ENCODE measurements at places on chromosomes 7 and 10. TPM values are rescaled to one million over a fixed set of nuclear protein-coding genes. Genes with fewer than 3 reads are reported as not detected.

DNA sequence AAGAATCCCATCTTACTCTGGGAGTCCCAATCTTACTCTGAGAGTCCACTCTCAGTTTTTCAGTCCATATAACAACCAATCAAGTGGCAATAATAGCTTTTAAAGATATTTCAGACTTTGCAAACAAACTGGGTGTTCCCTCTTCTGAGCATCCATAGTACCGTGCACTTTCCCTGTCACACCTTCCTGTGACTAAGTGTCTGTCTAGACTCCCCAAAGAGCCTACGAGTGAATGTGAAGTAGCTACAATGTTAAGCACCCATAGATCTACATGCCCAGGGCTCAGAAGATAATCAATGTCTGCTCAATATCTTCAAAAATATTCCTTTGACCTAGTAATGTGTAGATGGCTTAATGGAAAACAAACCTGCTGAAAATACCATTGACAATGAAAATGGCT is 95.6 kb upstream of the ASAH2 start:
- no peak for DNase-seq

The DYNC1I1 gene
- total RNA-seq: not detected

The AKR1C4 gene
- total RNA-seq: not detected

The C7orf57 gene
- 0.31 TPM for total RNA-seq

GRCh38 chr7:156612930-156613329 is 27.6 kb upstream of the RNF32 start:
- peak; percentile 82 for DNase-seq

DNA sequence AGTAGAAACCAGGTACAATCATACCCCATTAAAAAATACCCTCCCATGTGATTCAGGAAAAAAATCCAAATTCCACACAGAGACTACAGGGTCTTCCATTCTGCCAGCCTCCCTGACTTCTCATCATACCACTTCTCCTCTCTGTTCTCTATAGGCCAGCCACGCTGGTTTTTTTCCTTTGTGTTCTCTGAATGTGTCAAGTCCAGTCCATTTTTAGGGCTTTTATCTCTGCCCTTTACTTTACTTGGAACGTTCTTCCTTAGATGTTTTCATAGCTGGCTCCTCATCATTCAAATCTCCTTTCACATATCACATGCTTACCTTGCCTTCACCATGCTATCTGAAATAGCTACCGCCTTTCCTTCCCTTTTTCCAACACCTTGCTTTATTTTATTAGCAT is 597.6 kb downstream of the PHTF2 start:
- no peak for DNase-seq

- DNase-seq: no peak
These were observed 10.0 kb downstream of the SFTPD start for GRCh38 chr10:79938728-79939406.

The CDH23 gene
- total RNA-seq: 0.57 TPM

The HOXA3 gene
- not detected for total RNA-seq

- DNase-seq: no peak
These were observed 155.0 kb downstream of the PTPRN2 start for GRCh38 chr7:158432369-158433341.

DNA sequence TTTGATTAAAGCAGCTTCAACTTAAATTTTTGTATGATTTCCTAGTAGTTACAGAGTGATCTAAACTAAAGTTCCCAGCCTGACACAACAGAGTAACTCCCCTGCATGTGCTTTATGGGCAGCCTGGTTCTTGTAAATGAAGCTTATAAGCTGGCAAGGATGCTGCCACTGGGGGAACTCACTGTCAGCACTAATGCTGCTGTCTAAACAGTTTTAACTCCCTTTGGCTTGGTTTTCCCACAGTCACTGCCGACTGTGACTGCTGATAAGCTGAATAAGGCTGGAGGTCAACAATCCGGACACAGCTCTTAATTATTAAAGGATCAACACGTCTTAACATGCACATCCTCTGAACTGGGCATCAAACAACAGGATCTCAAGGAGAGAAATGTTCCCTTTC is 130.1 kb downstream of the OTUD1 start:
- DNase-seq: no peak

- DNase-seq: no peak
These were observed 59.7 kb upstream of the CDK14 start for GRCh38 chr7:90536449-90536848.

The KCND2 gene
- not detected for total RNA-seq

GRCh38 chr10:120514035-120514620 is 57.1 kb downstream of the PLPP4 start:
- no peak for DNase-seq

The DDX56 gene
- 165 TPM for total RNA-seq

- DNase-seq: no peak
These were observed 32.5 kb upstream of the PRKAR1B start for GRCh38 chr7:759569-759968.

The CUBN gene
- 0.05 TPM for total RNA-seq

- no peak for DNase-seq
These were observed 61.0 kb upstream of the SMIM30 start for GRCh38 chr7:113179313-113179712.

GRCh38 chr10:4427532-4427931 is 398.5 kb upstream of the AKR1E2 start:
- DNase-seq: no peak

The ACSL5 gene
- total RNA-seq: 50.7 TPM

The CYP26C1 gene
- not detected for total RNA-seq

The ITIH5 gene
- total RNA-seq: not detected

GRCh38 chr7:90613088-90613498 is 17.0 kb downstream of the CDK14 start:
- DNase-seq: no peak

GRCh38 chr7:116901143-116901542 is 38.8 kb downstream of the CAPZA2 start:
- DNase-seq: no peak

The GSDME gene
- total RNA-seq: 11.0 TPM

DNA sequence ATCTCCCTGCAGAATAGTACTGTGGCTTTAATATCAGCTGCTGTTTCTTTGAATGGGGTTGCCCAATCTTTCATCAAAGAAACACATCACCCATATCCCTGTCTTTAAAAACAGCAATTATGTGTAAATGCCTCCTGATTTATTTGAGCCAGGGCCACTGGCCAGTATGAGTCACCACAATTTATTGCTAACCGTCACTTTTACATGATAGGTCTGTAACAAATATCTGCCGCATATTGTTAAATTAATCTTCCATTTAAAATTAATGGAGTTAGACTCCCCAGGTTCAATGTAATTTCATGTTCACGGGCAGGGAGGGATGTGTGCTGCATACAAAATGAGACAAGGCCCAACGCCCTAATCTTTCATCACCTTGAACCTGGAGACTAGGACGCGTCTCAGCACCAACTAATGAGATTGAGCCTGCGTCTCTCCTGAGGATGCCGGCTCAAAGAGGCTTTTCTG is 673.4 kb downstream of the AUTS2 start:
- no peak for DNase-seq

GRCh38 chr7:106139265-106140251 is 27.4 kb upstream of the SYPL1 start:
- no peak for DNase-seq

DNA sequence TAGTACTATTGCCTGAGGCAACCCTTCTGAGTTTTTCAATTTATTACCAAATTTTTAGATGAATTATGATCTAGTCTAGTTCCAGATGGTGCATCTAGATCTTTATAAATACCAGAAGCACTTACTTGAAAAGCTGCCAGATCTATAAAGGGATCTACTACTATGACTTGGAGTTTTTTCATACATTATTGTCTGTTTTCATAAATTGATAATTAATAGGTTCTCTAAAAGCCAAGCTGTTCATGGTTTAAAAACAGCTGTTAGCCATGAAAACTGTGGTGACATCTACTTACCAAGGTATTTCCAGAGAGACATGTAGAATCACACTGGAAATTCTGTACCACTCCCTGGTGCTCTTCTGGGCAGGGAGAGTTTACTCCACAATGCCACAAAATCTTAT is 786.5 kb upstream of the C7orf33 start:
- DNase-seq: no peak

The METTL2B gene
- total RNA-seq: 64.9 TPM

DNA sequence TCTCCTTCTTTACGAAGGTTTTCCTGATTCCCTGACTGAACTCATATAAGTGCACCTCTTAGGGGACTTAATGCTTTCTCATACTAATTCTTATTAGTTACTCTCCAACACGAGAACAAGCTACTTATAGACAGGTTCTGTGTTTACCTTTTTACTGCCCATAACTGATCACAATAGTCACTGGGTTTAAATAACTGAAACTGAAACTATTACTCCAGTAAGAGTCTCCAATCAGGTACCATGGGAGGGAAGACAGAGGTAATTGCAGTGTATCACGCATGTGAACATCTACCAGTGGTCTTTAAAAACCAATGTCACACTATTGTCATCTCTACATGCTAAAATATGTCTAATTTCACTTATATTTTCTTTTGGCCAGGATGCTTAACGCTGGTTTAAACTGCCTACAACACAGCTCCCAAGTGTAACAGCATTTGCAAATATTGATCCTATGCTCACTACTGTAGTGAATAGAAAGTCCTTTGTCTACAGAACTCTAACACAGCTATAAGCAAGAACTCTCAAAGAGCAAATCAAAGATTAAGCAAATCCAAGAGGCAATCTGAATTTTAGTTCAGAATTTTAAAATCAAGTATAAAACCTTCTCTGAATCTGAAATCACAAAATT is 3.6 kb downstream of the GDI2 start:
- DNase-seq: no peak

DNA sequence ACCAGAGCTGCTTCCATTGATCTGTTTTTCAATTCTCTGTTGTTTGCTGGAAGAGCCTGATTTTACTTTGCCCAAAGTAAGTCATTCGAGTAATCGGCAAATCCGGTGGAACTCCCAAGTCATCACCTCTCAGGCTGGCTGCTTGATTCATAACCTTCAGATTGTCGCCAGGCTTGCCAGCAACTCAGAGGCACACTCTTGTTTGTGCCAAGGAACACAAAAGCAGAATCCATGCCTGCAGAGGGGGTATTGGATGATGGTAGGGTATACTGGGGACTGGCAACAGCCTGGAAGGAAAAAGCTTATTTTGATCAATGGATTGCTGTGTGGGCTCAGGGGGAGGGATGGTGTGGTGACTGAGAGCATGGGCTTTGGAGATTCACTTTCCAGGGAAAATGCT is 542.4 kb downstream of the SORCS3 start:
- DNase-seq: no peak

GRCh38 chr10:132366006-132366405 is 31.0 kb upstream of the PWWP2B start:
- no peak for DNase-seq

DNA sequence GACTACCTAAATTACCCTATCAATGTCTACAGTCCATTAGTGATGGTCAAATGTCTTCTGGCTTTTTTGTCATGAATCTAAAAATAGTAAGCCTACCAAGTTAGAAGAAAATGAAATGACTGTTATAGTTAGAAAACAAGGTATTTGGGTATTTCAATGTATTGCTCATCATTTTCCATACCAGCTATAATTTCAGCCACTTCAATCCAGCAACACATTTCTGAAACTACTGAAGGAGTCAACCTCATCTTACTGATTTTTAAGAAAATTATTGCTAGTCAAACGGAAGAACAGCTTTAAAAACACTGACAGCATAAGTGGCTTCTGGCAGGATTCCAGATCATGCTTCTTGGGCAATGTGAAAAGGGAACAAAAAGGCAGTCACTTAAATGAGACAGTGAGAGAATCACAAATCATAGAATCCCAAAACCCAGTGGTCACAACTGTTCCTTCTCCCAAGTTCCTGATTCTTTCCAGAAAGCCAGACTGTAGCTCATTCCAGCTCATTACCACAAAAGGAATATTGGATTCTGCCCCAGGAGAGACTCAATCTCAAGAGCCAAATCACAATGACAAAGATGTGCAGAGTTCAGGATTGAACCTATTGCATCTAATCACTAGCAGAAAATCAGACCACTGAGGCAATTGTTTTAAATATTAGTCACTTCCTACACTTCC is 61.2 kb upstream of the LRRN3 start:
- DNase-seq: no peak

DNA sequence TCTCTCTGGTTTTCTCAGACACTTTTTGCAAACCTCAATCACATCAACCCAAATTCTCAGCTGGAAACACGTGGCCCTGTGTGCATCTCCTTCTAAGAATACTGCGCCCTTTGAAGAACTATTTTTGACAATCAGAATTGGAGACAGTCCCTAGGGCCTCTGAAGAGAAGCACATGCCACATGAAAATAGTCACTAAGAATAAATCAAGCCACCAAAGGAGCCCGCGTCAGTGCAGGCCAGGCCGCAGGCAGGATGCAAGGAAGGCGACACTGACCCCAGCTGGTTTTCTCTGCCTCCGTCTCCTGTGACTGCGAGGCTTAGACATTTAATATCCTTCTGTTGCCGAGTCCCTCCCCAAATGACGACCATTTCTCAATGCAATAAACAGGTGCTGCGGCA is 88.0 kb upstream of the ADAM12 start:
- no peak for DNase-seq

DNA sequence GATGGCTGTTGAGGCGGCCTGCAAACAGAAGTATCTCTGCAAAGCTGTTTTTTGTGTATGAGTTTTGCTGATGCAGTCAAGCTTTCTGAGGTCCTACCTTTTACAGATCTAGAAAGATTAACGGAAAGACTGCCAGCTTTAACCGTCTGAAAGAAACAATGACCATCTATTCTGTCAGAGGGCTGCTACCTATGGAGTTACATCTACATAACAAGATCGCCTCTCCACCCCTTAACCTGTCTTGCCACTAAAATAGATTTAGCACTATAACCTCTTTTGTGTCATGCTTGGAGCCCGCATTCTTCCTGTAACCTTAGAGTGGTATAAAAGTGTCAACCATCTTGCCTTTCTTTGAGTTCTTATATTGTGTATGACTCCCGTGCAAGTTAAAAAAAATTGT is 291.2 kb downstream of the POM121L12 start:
- DNase-seq: no peak

DNA sequence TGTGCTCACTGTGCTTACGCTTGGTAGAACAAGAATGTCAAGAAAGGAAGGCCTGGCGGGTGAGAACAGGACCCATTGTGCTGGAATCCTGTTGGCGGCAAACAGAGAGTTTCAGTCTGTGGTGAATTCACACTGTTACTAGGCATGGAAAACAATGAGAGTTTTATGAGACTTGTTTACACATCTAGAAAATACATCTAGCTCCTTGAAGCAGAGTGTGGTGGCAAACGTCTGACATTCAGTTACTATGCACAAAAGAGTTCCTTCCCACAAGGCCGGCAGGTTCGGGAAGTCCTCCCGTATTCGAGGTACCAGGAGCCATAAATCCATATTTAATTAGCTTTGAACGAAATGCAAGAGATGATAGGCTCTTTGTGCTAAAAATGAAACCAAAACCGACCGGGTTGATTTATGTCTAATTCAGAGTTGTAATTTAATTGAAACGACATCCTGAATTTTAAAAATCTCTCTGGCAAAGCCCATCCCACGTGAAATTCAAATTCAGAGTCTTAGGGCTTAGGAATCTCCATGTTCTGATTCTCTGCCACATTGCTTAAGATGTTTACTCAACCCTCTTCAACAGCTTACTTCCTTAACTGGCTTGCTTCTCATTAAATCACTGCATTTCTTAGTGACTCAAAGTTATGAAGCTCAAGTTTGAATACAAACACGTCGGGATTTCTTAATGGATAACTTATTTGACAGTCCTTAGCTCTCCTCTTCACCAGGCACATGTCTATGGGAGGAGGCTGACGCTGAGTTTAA is 299.9 kb upstream of the PITRM1 start:
- DNase-seq: no peak

GRCh38 chr10:126684171-126684745 is 13.8 kb upstream of the C10orf90 start:
- no peak for DNase-seq

All from activated T-helper 1 cell treated with anti-CD3 and anti-CD28 coated beads, Interleukin-12 subunit alpha, Interleukin-12 subunit beta, Interleukin-2, Interleukin-4 antibody, amounts not matched to agents 30 ng/mL and 10 ng/mL and 1 ng/mL, durations not matched to agents 14 hours and 24 hours and 36 hours (primary cell).